ENCODE measurements at places on chromosomes 13 and 19.

DNA sequence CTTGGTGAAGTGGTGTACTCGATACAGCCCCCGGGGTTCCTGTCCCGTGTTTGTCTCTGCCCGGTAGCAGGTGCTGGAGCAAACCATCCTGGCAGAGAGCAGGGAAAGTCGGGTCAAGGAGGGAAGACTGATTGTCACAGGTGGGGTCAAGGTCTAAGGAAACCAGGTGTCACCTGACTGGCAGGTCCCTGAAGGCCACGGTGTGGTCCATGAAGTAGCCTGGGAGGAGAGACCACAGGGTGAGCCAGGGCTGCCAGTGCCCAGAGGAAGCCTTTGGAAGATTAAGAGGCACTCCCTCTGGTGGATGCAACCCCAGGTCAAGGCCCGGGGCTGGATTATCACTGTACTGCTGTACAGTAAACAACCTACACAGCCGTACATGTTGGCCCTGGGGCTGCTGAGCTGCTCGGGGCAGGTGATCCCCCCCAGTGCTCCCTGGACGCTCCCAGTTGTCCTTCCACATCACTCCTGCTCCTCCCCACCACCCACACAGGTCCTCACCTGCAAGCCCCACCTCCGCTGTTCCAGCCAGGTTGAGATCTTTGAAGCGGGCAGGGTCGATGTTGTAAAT, 6.0 kb upstream of the CCER2 start:
- peak; percentile 24 for DNase-seq

GRCh38 chr13:75458696-75459422, 23.1 kb downstream of the TBC1D4 start:
- DNase-seq: no peak

DNA sequence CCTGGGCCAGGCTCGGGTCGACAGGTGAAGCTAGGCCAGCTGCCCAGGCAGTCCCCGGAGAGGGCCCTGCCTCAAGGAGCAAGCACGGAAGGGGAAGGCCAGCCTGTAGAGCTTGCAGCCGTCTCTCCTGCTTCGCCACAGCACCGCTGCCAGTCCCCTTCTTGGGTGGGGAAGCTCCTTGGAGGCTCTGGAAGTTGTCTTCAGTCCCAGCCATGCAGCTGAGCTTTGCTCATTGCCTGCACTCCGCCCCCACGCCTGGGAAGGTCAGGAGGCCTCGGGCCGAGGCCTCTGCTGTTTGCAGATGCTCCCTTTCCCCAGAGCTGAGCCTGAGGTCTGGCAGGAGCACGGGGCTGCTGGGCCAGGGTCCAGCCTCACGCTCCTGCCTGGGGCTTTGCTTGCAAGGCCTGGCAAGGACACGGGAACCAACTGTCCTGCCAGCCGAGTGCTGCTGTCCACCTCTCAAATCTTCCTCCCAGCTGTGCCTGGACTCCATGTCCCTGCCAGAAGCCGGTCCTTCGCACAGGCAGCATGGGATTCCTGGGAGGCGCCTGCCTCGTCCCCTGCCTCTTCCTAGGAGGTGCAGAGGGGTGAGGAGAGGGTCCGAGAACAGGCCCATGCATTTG, 13.3 kb downstream of the PLEKHF1 start:
- no peak for DNase-seq

DNA sequence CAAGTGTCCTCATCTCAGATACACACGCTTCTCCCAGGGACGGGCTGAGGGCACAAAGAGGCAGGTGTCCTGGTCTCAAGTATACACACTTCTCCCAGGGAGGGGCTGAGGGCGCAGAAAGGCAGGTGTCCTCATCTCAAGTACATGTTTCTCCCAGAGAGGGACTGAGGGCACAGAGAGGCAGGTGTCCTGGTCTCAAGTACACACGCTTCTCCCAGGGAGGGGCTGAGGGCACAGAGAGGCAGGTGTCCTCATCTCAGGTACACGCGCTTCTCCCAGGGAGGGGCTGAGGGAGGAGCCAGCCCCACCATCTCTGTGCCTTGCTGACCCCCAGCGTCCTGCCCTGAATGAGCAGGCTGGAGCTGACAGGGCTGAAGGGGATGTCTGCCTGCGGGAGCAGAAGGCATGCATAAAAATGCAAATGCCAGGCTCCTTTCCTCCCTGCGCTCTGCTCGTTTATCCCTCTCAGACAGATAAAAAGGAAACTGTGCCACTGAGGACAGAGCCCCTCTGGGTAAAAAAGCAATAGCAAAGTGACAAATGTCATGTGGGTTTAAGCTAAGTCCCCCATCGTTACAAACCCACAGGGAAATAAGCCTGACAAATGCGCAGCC, 96.1 kb upstream of the UQCRFS1 start:
- DNase-seq: no peak

DNA sequence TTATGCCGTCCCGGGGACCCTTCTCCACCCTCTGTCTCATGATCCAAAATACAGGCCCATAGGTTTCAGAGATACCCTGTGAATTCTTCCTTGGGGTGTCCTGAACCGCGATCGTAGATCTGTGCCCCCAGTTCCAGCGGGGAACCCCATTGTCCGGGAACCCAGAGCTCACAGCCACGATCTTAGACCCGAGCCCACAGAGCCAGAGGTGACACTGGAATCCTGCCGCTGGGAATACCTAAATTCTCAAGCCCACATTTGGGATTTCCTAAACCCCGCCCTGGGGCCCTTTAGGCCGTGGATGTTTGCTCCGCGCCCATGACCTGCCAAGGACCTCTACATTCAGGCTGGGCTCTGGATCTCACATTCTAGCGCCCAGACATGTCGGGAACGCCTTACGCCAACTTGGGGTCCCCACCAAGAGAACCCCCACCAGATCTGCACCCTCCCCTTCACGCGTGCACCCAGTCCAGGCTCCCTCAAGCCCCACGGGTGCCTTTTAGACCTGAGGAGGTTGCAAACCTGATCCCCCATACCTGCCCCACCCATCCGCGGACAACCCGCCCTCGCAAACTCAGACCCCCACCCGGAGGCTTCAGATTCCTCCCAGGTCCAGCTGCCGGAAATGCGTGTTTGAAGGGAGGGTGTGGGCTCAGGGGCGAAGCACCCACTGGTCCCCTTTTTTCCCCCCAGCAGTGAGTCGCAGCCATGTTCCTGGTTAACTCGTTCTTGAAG, 605 bp downstream of the CAPNS1 start:
- peak; percentile 53 for DNase-seq

GRCh38 chr19:3556978-3557460, 367 bp downstream of the MFSD12 start:
- DNase-seq: no peak

GRCh38 chr13:75724752-75725517, 88.8 kb downstream of the LMO7 start:
- no peak for DNase-seq

DNA sequence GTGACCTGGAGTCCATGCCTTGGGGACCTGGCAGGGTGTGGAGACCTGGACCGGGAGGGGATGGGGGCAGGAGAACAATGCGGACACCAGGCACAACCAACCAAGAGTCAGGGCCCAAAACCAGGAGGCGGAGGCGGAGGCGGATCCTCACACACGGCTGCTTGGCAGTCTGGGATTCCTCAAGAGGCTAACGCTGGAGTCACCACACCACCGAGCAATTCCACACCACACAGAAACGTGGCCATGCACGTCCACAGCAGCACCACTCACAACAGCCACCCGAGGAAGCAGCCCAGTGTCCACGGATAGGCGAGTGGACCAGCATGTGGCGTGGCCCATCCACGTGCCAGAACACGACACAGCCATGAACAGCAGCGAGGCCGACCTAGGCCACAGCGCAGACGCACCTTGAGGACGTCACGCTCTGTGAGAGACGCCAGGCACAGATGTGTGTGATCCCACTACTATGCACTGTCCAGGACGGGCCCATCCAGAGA, 17.7 kb downstream of the SBNO2 start:
- DNase-seq: no peak

- DNase-seq: no peak
Observed at GRCh38 chr13:28349371-28349770, 145.6 kb downstream of the FLT1 start.

DNA sequence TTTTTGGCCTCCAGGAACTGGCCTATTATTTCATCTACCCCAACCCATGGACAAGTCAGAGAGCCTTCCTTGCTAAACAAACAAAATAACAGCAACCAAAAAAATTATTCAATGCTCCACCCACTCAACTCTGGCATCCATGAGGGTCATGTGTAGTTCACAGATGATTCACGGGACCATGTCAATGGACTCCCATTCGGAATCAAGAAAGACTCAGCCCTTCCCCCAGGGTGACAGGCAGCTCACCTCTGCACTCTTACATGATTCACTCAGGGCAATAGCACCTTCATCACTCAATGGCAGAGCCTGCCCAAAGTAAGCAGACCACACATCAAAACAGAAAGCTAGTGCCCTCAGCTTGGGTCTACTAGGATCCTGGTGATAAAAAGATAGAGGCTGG, 14.3 kb upstream of the SCEL start:
- DNase-seq: no peak

GRCh38 chr19:16579381-16579780, 7.2 kb upstream of the SLC35E1 start:
- DNase-seq: no peak

GRCh38 chr13:80217614-80218456, 123.1 kb downstream of the SPRY2 start:
- DNase-seq: peak; percentile 80

- DNase-seq: peak; percentile 19
Observed at GRCh38 chr13:73025217-73026012, 33.4 kb upstream of the KLF5 start.

GRCh38 chr13:42375663-42376062, 103.7 kb downstream of the AKAP11 start:
- DNase-seq: no peak

GRCh38 chr13:39106216-39107005, 68.2 kb downstream of the NHLRC3 start:
- DNase-seq: no peak

DNA sequence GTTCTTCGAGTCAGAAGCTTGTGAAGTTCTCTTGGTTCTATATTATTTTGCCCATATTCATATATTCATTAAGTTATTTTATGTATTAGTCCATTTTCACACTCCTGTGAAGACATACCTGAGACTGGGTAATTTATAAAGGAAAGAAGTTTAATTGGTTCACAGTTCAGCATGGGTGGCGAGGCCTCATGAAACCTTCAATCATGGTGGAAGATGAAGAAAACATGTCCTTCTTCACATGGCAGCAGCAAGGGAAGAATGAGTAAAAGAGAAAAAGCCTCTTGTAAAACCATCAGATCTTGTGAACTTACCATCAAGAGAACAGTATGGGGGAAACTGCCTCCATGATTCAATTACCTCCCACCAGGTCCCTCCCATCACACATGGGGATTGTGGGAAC, 182.3 kb downstream of the GPC5 start:
- DNase-seq: no peak

DNA sequence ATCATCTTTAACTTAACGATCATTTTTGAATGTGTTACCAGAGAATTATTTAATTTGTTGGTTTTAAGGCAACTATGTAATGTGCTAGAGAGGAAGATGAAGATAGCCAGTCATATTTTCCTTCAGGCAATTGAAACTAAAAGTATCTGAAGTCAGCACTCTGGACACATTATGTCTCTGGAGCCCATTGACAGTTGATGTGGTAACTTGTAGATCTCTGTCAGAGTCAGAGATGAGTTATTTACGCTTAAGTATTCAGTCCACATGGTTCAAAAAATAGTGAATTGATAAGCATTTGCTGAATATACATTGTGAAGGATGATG, 2.1 kb downstream of the ZMYM2 start:
- DNase-seq: no peak

GRCh38 chr13:99275093-99275469, 16.9 kb upstream of the GPR18 start:
- DNase-seq: peak; percentile 52

- no peak for DNase-seq
Observed at GRCh38 chr13:93646245-93646644, 419.6 kb downstream of the GPC6 start.

DNA sequence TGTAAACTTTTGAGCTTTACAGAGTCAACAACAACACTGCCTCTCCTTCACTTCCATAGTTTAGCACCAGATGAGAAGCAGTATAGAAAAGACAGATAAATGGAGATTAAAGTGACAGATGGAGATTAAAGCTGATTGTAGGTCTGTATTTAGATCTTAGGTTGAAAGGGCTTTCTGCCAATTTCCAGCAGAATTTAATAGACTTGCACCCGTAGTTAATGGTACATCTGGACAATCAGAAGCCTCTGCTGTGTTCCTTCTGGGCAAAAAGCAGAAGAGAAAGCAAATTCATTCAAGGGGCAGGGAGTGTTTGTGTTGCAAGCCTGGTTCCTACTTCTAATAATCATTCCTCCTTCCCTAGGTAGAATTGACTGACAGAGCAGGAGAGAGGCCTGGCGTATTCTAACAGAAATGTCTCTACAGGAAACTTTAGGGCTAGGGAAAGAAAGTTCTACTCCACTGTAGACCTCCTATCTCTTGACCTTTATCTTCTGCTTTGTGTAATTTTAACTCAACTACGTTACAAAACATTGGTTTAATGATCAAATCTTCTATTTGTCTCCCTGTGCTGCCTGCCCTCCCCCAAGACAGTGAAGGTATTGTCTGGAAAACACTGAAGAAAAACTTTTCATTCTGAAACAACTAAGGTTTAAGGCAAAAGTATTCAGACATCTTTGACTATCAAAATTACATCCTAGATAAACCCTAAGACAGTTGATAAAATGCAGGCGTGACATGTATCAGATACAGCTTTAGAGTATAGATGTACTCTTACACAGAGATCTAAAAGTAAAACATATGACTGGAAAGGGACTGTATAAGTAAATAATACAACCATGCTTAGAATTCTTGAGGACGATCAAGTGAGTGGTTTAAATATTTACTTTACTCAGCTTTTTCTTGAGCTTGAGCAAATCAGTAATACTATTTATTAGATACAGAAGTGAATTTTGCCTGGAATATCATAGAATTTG, 44.4 kb downstream of the GPC6 start:
- no peak for DNase-seq

- DNase-seq: peak; percentile 84
Observed at GRCh38 chr19:934865-935479, 9.1 kb downstream of the ARID3A start.

DNA sequence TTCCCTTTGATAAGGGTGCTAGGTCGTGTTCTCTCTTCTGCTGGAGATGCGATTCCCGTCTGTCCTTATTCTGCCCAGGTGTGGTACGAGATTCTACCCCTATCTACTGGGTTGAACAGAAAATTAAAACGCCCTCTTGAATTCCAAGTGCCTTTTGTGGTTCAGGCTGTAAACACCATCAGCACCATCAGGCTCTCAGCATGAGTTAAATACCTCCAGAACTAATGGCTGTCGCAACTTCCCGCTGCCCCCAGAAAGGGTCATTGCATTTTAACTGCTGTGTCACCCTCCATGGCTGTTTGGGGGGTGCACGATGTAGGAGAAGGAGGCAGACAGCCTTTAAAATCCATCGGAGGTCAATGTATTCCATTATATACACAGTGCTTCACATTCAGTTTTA, 177.4 kb downstream of the OXGR1 start:
- DNase-seq: no peak

GRCh38 chr13:69720278-69720983, 387.2 kb upstream of the ATXN8OS start:
- no peak for DNase-seq

All from A172 (cell line).